ENCODE measurements at places on chromosomes 5 and 9. TPM values are rescaled to one million over a fixed set of nuclear protein-coding genes. Genes with fewer than 3 reads are reported as not detected.

OSTF1 gene
- 38.5 TPM for total RNA-seq

DNA sequence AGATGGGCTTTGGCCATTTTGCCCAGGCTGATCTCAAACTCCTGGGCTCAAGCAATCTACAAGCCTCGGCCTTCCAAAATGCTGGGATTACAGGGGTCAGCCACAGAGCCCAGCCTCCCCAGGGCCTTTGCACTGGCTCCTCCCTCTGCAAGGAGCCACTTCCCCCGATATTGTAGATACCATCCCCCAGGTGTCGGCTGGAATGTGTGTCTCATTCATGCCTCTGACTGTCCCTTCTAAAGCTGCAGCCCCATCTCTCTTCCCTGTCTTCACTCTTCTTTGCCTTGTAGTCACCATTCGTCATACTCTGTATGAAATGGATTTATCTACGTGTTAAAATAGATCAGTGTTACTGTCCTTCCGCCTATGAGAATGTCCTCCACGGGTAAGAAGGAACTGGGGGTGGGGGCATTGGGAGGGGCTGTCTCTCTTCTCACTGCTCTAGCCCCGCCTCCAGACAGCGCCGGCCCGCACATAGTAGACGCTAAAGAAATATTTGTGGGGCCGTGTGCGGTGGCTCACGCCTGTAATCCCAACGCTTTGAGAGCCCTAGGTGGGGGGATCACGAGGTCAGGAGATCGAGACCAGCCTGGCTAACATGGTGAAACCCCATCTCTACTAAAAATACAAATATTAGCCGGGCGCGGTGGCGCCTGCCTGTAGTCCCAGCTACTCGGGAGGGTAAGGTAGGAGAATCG is 68.5 kb downstream of the LMX1B start:
- DNase-seq, result no peak

GRCh38 chr9:61666310-61666709 is 476.5 kb downstream of the SPATA31A7 start:
- no peak for DNase-seq

DMRT1 gene
- not detected for total RNA-seq

DNA sequence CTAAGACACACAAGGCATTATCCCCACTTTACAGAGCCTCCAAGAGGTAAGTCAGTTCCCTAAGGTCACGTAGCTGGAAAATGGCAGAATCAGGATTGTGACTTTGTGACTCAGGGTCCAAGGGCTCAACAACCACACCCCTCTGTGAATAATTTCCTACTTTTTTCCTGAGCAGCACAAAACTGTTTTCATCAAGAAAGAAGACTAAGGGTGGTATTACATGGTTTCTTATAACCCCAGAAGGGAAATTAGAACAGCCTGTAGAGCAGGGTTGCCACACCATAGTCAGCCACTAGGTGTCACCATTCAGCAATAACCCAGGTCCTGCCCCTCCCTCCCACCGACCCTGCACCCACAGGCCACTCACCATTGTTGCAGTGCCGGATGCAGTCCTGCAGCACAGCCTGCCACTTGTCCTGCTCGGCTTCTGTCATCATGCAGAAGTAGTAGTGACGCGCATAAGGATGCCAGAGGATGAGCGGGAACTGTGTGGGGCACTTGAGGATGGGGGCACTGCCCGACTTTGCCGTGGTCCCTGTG is 72.1 kb downstream of the LRSAM1 start:
- DNase-seq, result no peak

DNA sequence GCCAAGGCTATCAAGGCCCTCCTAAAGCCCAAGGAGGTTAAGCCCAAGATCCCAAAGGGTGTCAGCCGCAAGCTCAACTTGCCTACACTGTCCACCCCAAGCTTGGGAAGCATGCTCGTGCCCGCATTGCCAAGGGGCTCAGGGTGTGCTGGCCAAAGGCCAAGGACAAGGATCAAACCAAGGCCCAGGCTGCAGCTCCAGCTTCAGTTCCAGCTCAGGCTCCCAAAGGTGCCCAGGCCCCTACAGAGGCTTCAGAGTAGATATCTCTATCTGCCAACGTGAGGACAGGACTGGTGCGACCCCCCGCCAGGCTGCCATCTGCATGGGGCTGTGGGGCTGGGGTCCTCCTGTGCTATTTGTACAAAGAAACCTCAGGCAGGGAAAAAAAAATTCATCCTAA is 3.3 kb downstream of the HOMER1 start:
- DNase-seq, result no peak

ZNF354C gene
- 4.1 TPM for total RNA-seq

- no peak for DNase-seq
Measured at GRCh38 chr5:174305241-174305681, 259.8 kb downstream of the NSG2 start.

GRCh38 chr9:92392690-92393089 is 11.7 kb downstream of the OGN start:
- DNase-seq, result no peak

C5orf58 gene
- not detected for total RNA-seq

- no peak for DNase-seq
Measured at GRCh38 chr9:137390553-137391410, 32.2 kb downstream of the EXD3 start.

DNA sequence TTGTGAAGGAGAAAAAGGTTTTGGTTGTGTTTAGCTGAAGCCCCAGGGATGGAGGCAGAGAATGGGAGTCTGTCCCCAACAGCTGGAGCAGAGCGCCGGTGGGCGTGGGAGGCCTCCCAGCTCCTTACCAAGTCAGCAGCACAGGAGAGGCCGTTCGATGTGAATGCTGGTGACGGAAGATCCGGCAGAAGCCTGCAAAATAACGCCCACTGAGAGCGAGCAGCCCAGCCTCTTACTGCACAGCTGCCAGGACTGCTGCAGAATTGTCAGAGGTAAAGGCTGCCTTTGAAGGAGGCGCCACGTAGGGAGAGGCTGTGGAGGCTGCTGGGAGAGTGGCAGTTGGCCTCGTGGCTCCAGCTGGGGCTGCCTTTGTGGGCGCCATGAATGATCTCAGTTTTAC is 26.2 kb downstream of the ANGPTL2 start:
- DNase-seq, result no peak

VLDLR gene
- 12.4 TPM for total RNA-seq

MAMDC4 gene
- 1.4 TPM for total RNA-seq

- DNase-seq, result no peak
Measured at GRCh38 chr9:35518981-35519679, 29.2 kb downstream of the RUSC2 start.

FIBCD1 gene
- total RNA-seq, result not detected

SAXO1 gene
- total RNA-seq, result not detected

DNA sequence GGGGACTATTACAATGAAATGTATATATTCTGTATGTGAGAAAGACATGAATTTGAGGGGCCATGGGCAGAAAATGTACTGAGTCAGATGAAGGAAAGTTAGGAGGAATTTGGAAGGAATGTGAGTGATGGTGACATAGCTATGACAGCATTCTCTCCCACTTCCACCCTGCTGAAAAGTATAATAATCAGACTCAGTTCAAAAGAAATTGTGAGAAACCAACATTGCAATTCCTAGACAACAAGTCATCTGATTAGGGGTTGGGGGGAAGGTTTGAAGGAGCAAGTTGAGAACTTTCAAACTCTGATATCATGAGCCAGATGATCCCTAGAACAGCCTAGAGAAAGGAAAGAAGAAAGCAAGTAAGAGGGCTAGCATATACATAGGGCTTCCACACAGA is 370.6 kb downstream of the DMRTA1 start:
- no peak for DNase-seq

GRCh38 chr5:83740741-83741140 is 20.1 kb upstream of the HAPLN1 start:
- no peak for DNase-seq

TLE1 gene
- total RNA-seq, result 136 TPM

DNA sequence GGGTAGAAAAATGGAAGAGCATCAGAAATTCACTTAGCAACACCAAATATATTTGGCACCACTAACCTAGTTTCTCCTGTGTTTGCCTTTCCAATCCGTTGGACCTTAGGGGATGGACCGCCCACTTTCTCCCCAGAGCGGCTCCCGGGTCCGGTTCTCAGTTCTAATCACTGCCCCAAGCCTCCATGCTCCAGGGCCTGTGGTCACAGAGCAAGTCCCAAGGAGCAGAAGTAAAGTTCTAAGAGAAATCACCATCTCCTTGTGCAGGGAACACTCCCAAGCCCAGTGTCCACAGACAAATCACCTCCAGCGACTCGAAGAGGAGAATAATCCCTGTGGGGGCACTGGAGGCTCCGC is 728 bp upstream of the SLC1A1 start:
- no peak for DNase-seq

GRCh38 chr5:58887721-58888409 is 305.0 kb downstream of the RAB3C start:
- DNase-seq, result no peak

GRCh38 chr9:97889941-97890887 is 32.1 kb downstream of the TRMO start:
- peak; percentile 45 for DNase-seq

DNA sequence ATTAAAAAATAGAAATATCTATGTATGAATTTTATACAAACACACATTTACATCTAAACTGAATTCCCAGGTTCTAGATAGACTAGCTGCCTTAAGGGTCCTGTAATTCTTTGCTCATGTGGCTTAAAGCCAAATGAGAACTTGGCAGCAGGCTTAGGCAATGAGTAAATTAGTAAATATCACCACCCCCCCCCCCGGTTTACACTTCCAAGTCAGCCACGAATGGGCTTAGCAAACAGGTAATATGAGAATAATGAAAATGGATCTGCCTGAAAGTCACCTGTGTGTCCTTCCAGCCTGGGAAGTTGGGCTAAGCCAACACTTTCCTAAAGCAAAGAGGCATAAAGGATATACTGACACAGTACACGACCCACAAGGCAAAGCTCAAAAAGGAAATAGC is 108.6 kb downstream of the KLHL3 start:
- DNase-seq, result no peak

DNA sequence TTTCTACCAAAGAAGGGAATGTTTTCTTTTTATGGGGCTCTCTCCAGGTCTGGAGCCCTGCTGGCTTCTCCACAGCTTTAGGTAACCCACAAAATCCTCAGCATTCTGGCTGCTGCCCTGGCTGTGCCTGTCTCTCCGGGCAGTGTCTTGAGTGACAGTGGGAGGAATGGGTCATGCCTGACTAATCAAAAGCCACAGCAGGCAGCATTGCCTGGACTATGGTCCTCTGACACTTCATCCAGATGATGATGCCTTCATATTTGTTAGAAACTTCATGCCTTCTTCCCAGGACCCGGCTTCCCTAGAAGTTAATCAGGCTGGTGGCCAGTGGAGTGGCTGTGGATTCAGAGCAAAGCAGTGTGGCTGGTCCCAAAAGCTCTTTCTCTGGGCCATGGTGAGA is 32.2 kb upstream of the TGFBI start:
- no peak for DNase-seq

DNA sequence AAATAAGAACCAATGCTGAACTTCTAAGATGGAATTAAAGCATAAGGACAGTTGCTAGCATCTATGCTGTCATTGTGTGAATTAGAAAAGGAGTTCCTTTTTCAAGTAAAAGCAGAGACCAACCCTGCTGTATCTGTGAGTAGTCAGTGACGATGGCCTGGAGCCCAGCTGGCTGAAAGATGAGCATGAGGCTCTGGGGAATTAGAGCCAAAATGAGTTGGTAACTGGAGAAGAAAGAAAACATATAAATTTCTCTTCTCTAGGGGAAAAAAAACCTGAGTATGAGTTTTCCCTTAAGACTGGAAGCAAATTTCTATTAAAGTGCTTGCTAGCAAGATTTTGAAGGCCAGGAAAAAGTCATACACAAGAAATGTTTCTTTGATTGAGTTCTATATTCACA is 1.6 kb upstream of the SPZ1 start:
- no peak for DNase-seq
